Effector CD8-positive, alpha-beta T cell (primary cell): ENCODE measurements at places on chromosomes 5 and 9.

DNA sequence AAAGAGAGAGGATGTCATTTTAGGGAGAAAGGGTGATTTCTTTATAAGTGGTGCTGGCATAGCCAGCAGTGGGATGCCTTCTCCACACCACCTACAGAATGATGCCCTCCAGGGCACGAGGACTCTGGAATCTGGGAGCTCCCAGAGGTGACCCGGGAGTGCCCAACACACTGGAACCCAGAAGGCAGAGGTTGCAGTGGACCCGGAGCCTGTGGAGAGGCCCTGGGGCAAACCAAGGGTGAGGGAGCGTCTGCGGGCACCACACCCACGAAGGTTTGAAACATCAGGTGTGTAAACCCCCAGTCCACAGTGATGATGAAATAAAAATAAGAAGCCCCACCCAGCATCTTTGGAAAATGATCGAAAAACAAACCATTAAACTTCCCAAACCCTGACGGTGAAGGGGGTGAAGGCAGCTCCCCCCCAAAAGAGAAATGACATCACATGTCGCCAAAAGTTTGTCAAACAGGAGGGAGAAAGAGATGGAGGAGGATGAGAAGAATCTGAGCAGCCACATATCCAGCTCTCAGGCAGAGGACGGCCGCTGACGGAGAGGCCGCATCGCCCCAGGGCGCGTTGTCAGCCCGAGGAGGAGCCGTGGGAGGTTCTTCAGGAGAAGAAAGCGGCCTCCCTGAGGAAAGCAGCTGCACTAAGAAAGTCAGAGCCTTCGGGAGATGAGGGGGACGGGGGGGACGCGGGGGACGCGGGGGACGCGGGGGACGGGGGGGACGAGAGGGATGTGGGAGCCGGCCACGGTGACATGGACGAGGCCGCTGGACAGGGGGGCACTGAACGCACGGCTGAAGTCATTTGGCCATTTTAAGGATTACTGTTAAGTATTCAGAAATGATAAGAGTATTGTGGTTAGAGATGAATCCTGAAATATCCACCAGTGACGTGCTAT lies 43.1 kb upstream of the NSMF start:
- DNase-seq, result no peak

GRCh38 chr5:21145376-21145775 lies 1157.4 kb upstream of the CDH18 start:
- no peak for DNase-seq

- DNase-seq, result no peak
Observed at GRCh38 chr5:178119915-178120606, 6.7 kb downstream of the N4BP3 start.

DNA sequence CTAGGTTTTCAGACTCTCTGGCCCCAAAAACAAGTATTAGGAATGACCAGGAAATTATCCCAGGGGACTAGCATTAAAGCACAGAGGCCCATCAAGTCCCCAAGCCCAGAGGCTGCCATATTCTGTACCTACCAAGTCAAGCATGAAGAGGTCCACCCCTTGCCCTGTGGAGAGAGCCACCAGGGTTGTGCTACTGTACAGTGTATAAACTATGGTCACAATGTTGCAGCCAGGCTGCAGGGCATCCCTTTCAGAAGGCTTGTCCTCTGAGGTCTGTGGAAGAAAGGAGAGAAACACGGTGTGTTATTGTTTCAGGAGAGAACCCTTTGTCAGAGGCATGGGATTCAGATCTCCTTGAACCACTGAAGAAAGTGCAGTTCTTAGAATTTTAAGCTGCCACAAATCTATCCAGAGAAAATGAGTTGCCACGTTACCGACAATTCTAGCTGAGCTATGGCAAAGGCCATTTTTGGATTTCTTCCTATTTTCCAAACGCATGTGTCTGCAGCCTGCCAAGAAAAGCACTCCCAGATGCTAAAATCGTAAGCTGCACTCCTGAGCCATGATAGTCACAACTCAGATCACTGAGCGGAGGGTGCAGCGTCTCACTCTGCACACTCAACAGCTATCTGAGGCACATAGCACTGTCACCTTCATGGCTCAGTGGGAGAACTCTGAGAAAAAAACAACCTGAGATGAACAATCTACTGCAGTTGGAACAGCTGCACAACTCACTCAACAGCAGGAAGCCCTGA lies 45.5 kb upstream of the SPATA31E1 start:
- DNase-seq, result no peak

DNA sequence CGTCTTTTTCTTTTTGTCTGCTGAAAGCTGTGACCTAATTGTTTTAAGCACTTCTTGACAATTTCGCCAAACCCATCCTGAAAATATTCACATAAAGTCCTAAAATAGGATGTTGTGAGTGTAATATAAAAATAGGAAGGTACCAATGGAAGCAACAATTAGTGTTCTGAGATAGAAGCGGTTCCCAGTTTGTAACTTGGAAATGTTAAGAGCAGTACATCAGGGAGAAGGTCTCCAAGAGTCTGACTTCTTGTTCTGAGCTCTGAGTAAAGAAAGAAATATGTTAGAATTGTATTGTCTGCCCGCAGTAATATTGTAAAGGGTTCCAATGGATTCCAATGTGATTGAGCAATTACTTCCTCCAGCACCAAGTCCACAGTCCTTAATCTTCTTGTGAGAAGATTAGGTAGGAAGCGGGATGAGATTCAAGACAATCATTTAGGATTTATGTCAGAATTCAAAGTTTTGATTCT lies 3.9 kb downstream of the VCAN start:
- no peak for DNase-seq

GRCh38 chr5:107455111-107455544 lies 215.6 kb downstream of the EFNA5 start:
- no peak for DNase-seq

- DNase-seq, result no peak
Observed at GRCh38 chr9:76738402-76738801, 25.8 kb upstream of the PCA3 start.

DNA sequence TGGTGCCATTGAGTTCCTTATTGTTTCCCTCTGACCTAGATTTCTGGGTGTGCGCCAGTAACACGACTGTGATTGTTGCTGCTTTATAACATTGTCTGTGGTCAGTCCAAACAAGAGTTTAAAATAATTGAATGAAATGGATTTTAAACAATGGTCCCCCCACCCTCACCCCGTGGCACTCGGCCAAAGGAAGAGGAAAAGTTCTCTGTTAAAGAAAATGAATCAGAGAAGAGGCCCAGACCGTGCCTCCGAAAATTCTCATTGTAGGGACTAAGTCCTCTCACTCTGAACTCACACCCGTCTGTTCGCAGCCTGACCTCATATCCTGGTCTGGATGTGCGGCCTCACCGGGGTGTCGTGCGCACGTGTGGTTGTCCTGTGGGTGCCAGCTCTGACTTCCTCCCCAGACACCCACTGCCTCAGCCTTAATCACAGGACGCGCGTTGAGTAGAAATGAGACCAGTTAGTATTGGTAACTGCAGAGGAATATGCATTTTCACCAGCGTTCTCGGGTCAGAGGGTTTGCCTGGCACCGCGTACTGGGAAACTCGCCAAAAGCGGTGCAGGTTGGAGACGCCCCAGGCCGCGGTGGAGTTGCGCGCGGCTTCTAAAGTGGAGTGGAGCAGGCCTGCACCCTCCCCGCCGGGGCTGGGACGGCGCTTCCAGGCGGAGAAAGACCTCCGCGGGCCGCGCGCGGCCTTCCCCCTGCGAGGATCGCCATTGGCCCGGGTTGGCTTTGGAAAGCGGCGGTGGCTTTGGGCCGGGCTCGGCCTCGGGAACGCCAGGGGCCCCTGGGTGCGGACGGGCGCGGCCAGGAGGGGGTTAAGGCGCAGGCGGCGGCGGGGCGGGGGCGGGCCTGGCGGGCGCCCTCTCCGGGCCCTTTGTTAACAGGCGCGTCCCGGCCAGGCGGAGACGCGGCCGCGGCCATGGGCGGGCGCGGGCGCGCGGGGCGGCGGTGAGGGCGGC lies at the start of gene ABL1:
Gene ABL1 (plus strand): TSS at position 884 of the 966 bp plus-strand sequence. CDS start 193 bp downstream, outside the sequence.
- DNase-seq, result peak; percentile 8

DNA sequence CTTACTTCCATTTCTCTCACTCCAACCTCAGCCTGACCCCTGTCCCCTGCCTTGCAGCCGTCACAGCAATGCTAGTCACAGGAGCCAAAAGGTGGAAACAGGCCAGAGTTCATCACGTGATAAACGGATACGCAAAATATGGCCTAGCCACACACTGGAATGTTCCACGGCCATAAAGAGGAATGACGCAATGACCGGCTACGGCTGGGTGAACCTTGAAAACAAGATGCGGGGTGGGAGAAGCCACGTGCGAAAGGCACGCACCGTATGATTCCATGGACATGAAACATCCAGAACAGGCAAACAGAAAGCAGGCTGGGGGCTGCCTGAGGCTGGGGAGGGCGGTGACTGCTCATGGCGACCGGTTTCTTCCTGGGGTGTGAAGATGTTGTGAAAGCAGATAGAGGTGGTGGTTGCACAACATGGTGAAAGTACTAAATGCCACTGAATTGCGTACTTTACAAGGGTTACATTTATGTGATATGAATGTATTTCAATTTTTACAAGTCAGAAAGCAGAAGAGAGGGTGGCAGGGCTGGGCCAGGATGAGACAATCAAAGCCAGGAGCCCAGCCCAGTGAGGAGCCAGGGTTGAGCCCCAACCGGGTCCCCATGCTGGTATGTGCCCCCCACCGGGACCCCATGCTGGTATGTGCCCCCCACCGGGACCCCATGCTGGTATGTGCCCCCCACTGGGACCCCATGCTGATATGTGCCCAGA lies 117.8 kb upstream of the SARDH start:
- no peak for DNase-seq

DNA sequence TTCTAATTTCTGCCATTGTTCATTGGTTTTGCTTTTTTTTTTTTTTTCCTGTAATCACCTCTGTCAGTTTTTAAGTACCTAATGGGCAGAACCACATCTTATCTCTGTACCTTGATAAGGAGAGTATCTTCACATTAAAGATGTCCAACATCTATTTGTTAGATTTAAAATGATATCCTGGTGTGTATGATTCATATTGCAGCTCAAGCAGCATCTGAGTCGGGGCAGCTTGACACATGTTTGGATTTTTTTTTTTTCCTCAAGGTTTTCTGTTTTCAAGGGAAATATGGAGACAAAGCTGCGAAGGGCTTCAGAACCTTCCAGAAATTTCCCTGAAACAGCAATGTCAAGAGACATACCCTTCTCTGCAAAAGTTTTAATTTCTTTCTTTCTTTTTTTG lies 164.7 kb downstream of the DOCK2 start:
- no peak for DNase-seq

DNA sequence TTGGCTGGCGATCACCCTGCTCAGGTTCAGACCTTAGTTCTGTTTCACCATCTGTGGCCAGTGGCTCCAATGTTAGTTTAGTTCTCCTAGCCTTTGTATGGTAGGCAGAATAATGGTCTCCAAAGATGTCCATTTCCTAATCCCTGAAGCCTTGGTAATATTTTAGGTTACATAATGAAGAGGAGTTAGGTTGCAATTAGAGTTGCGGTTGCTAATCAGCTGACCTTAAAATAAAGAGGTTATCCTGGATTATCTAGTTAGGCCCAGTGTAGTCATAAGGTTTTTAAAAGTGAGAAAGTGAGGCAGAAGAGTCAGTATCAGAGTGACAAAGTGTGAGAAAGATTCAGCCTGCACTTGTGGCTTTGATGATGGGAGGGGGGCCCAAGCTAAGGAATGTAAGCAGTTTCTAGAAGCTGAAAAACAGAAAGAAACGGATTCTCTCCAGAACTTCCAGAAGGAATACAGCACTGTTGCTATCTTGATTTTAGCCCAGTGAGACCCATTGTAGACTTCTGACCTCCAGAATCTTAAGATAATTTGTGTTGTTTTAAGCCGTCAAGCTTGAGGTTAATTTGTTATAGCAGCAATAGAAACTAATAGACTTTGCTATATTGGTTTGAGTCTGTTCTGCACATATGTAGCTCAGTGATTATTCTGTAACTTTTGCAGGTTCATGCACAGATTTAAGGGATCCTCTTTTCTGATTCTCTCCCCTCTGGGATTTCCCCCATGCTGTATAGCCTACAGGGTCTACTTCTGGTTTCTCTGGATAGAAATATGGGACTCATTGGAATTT lies 21.6 kb downstream of the LNPEP start:
- DNase-seq, result no peak

GRCh38 chr9:116687754-116688135 lies 640 bp downstream of the TRIM32 start:
- no peak for DNase-seq

GRCh38 chr9:18793122-18793521 lies 239.9 kb downstream of the SAXO1 start:
- DNase-seq, result no peak

- DNase-seq, result no peak
Observed at GRCh38 chr5:77308154-77308960, 97.9 kb downstream of the PDE8B start.

DNA sequence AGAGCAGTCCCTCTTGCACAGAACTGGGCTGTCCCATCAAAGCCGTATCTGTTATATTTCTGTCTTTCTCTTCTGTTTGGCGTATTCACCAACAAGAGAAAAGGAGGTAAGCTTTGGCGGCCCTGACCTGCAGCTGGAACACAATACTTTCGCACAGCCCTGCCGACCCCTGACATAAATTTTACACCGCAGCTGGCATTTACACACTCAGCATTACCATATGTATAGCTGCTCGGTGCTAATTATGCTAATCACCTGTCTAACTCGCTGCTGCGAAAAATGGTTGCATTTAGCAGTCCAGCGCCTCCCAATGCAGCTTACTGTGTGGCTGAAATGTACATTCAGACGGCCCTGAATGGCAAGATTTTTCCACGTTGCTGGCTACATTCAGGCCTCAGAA lies 20.8 kb downstream of the PTCH1 start:
- no peak for DNase-seq

DNA sequence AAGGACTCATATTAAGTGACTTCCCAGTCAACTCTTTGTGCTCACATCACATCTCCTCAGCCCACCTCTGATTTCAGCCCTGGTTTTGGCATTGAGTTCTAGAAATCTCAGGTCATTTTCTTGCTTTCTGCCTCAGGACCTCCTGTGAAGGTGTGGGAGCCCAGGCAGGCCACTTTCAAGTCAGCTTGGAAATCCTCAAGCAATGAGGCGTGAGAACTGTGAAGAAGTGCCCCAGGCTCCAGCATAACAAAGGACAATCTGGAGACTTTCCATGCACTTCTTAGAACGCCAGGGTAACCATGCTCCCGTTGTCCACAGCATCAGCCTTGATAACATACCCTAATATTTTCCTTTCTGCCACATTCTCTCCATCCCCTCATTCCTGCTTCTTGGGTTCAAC lies 131.2 kb upstream of the MAP3K1 start:
- no peak for DNase-seq

- DNase-seq, result no peak
Observed at GRCh38 chr5:177349762-177350161, 1.7 kb downstream of the LMAN2 start.

GRCh38 chr5:123421773-123422172 lies 1.4 kb downstream of the CEP120 start:
- DNase-seq, result no peak

- no peak for DNase-seq
Observed at GRCh38 chr5:141001844-141002604, 35.7 kb downstream of the PCDHAC2 start.

GRCh38 chr5:147156012-147156411 lies 78.8 kb upstream of the STK32A start:
- no peak for DNase-seq

GRCh38 chr5:166499447-166500240 lies 1791.8 kb upstream of the WWC1 start:
- DNase-seq, result no peak
